ENCODE measurements at places on chromosomes 12 and 14. TPM values are rescaled to one million over a fixed set of nuclear protein-coding genes. Genes with fewer than 3 reads are reported as not detected.

GRCh38 chr12:108805136-108805535, 52.2 kb downstream of the SSH1 start:
- H3K27me3 ChIP-seq, result no peaks in the 10 kb centered on the region
- H3K4me3 ChIP-seq, result no peak overlapping the region
- peaks cover 43% of the 10 kb centered on the region for H3K4me1 ChIP-seq
- peak; percentile 87 for DNase-seq
- H3K27ac ChIP-seq, result peak overlapping the region; percentile 96
- peaks cover 30% of the 10 kb centered on the region for H3K36me3 ChIP-seq

DNA sequence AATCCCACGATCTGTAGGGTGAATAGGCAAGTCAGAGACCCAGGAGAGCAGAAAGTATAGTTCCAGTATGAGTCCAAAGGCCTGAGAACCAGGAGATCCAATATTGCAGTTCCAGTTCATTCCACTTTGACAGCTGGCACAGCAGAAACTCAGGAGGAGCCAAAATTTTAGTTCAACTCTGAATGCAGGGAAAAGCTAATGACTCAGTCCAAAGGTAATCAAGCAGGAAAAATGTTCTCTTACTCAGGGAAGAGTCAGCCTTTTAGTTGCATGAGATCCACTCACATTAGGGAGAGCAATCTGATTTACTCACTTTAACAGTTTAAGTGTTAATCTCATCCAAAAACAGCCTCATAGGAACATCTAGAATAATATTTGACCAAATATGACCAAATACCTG, 130.2 kb upstream of the LRFN5 start:
- no peak overlapping the region for H3K27ac ChIP-seq
- H3K4me3 ChIP-seq, result no peak overlapping the region
- DNase-seq, result no peak
- no peaks in the 10 kb centered on the region for H3K27me3 ChIP-seq
- H3K4me1 ChIP-seq, result no peaks in the 10 kb centered on the region

- no peak overlapping the region for H3K27ac ChIP-seq
- no peak for DNase-seq
- H3K4me1 ChIP-seq, result no peaks in the 10 kb centered on the region
These were observed 19.0 kb upstream of the CLEC2A start for GRCh38 chr12:9951026-9951675.

- H3K27ac ChIP-seq, result no peak overlapping the region
- H3K27me3 ChIP-seq, result no peaks in the 10 kb centered on the region
- H3K4me1 ChIP-seq, result no peaks in the 10 kb centered on the region
- no peaks in the 10 kb centered on the region for H3K36me3 ChIP-seq
These were observed 318.2 kb downstream of the NUAK1 start for GRCh38 chr12:105820429-105821125.

- H3K4me3 ChIP-seq, result no peak overlapping the region
- DNase-seq, result peak; percentile 12
- no peaks in the 10 kb centered on the region for H3K36me3 ChIP-seq
These were observed 131.2 kb downstream of the NUBPL start for GRCh38 chr14:31692376-31692781.

DNA sequence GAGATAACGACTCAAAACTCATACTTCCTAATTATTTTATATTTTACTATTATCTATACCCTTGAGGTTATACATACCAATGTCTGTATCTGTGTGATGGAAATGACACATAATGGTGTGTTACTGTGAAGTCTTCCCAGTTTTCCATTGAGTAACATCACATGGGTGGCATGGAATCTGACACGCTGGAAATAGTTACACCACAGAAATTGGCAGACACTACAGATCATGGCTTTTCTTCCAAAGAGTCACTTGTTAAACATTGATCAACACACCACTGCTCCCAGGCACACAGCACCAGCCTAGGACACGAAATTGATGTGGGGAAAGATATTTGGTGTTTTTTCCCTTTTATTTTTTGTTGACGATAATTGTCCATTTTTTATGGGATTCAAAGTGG, 33.0 kb upstream of the VWF start:
- no peak overlapping the region for H3K4me3 ChIP-seq
- no peak overlapping the region for H3K27ac ChIP-seq
- H3K36me3 ChIP-seq, result no peaks in the 10 kb centered on the region
- no peak for DNase-seq
- H3K4me1 ChIP-seq, result peaks cover 6% of the 10 kb centered on the region

DNA sequence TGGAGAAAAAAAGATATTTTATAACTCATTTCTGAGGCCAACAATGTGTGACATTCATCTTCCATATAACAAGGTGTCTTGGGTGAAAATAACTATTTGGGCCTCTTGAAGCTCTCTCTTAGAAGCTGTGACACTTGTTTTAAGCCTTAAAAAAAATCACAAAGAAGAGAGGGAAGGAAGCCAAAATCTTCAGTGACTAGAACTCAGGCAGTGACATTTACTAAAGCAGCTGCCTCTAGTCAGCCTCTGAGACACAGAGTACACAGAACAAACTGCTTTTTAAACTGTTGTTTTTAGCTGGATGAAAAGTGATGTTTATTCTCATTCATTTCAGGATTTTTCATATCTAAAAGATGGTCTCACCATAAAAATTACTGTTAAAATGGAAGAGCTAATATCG, 793.6 kb downstream of the GALC start:
- DNase-seq, result no peak
- H3K4me1 ChIP-seq, result no peaks in the 10 kb centered on the region
- H3K36me3 ChIP-seq, result no peaks in the 10 kb centered on the region

GRCh38 chr14:90308561-90308960, 23.2 kb downstream of the NRDE2 start:
- no peak overlapping the region for H3K4me3 ChIP-seq
- no peak overlapping the region for H3K27ac ChIP-seq
- no peaks in the 10 kb centered on the region for H3K27me3 ChIP-seq

The NCOR2 gene
- total RNA-seq, result 17.2 TPM

The PDZRN4 gene
- not detected for total RNA-seq

The SLC10A1 gene
- not detected for total RNA-seq

The HOXC12 gene
- total RNA-seq, result not detected

The KRT74 gene
- total RNA-seq, result not detected
